ENCODE measurements at places on chromosomes 1 and 21.

GRCh38 chr1:201825245-201825644 is 3.7 kb upstream of the IPO9 start:
- DNase-seq: no peak

GRCh38 chr1:235759336-235759735 is 107.4 kb downstream of the LYST start:
- no peak for DNase-seq

DNA sequence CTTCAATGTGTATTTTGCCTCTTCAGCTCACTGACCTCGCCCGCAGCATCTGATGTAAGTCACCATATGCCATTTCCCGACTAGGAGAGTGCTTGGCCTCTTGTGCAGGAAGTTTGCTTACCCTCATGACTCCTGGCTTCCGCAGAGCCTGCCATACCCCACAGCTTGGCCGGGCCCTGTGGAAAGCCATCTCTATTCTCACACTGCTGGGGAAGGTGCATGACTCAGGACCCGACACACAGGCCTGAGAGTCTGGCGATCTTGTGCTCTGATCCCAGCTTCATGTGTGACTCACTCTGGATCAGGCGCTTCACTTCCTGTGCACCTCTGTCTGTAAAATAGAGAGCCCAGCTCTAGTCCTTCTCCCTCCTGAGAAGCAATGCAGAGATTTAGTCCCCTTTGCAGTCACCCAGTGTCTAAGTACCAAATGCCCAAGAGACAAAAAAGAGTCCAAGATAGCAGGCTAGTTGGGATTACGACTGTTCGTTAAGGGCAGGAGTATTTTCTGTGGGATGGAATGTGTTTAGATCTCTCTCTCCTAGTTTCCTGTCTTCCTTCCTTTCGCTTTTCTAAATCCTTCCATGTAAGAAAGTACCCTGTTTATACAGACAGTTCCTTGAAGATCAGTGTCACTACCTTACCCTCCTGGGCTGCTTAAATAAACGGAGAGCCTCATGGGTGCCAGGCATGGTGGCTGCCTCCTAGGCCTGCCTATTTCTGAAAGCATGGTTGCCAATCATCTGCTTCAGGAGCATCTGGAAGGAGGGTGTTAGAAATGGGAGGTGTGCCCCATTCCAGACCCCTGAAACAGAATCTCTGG is 62.8 kb upstream of the KIF26B start:
- DNase-seq: no peak

- no peak for DNase-seq
Observed at GRCh38 chr1:237736372-237737029, 154.2 kb downstream of the ZP4 start.

DNA sequence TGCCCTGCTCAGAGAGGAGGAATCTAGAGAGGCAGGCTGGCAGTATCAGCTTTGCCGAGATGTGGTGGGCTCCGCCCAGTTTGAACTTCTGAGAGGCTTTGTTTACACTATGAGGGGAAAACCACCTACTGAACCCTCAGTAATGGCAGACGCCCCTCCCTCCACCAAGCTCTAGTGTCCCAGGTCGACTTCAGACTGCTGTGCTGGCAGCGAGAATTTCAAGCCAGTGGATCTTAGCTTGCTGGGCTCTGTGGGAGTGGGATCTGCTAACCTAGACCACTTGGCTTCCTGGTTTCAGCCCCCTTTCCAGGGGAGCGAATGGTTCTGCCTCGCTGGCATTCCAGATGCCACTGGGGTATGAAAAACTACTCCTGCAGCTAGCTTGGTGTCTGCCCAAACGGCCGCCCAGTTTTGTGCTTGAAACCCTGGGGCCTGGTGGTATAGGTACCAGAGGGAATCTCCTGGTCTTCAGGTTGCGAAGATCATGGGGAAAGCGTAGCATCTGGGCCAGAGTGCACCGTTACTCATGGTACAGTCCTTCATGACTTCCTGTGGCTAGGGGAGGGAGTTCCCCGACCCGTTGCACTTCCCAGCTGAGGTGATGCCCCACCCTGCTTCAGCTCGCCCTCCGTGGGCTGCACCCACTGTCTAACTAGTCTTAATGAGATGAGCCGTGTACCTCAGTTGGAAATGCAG is 43.6 kb downstream of the C21orf91 start:
- DNase-seq: no peak

GRCh38 chr1:150051089-150051373 is 16.5 kb upstream of the VPS45 start:
- DNase-seq: no peak

- no peak for DNase-seq
Observed at GRCh38 chr1:246988316-246988715, 19.5 kb downstream of the ZNF695 start.

DNA sequence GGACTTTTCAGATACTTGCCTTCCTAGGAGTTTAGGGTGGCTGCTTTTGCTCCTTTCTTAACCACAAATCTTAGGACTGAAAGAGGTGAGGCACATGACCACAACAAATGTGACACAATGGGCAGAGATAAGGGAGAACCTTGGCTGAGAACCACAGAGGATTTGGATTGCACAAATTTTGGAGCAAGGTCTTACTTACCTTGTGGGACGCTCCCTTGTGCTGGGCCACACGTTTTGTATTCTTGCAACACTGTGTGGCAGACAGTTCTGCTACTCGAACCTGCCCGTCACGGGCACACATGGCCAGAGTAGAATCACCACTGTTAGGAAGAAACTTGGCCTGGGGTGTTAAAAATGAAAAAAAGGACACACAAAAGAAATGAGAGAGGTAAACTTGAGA is 23.9 kb downstream of the DCAF8 start:
- DNase-seq: no peak

Data from stimulated activated CD8-positive, alpha-beta memory T cell treated with anti-CD3 and anti-CD28 coated beads, Interleukin-12 subunit alpha, Interleukin-12 subunit beta, amount 100 ng/mL, for 1 hour (primary cell).